Cardiac muscle cell (in vitro differentiated cells and primary cell): ENCODE measurements at places on chromosomes 6 and 20.

- no peak for DNase-seq
These were observed 26.9 kb upstream of the CHMP4B start for GRCh38 chr20:33784225-33784624.

DNA sequence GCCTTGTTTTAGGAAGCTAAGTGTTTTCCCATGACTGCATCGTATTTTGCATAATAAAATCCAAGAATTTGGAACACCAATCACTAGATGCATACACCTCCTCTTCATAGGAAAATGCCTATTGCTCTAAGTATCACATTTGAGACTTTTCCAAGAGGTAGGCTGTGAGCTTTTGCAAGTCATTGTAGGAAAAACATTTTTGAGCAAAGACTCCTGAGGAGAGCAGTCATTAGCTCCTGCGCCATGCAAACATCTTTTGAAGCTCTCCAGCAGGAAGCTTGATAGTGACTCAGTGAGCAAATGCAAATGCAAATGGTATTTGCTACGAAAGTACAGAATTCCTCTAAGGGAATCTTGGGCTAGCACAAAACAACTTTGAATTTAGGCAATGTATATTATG, 750.4 kb downstream of the QKI start:
- DNase-seq = no peak

GRCh38 chr6:31727034-31727716, 1.9 kb downstream of the DDAH2 start:
- no peak for DNase-seq

- no peak for DNase-seq
These were observed 16.8 kb downstream of the RIPK1 start for GRCh38 chr6:3085074-3085473.
